ENCODE measurements at places on chromosomes 6 and 20.

DNA sequence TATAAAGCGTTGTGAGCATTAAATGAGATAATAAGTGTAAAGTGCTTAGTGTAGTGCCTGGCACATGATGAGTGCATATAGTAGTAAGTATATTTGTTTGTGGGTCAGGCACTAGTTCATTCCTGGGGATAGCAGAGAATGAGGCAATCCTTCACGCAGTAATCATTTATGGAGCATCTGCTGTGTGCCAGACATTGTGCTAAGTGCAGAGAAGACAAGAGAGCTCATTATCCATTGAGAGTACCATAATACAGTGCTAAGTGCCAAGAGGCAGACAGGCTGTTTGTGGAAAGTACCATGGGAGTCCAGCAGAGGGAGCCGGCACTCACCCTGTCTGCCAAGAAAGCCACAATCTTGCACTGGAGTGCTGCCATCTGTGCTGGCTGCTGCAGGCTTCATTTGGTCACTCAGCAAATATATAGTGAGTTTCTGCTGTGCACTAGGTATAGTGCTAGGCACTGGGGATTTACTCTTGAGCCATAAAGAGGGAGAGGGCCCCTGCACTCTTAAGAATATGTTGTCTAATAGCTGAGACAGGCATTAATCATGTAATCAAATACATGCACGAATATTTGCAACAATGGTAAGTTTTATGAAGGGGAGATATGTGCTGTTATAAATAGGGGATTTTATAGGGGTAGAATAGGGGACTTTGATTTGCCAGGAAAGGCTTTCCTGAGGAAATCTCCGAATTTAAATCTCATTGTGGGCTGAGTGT, 12.9 kb upstream of the MROH8 start:
- peak; percentile 69 for DNase-seq

GRCh38 chr6:159196430-159196975, 27.3 kb downstream of the FNDC1 start:
- DNase-seq: no peak

DNA sequence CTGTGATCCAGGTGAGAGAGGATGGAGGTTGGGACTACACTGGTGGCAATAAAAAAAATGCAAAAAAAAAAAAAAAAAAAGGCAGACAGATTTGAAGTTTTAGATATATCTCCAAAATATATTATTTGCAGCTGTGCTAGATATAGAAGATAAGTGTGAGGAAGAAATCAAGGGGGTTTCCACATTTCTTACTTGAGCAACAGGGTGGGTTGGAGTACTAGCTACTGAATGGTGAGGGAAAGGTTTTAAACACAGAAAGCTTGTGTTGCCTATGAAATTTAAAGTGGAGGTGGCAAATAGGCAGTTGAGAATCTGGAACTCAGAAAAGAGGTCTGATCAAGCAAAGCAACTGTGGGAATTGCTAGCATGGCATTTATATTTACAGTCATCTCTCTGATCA, 59.9 kb upstream of the GNRH2 start:
- DNase-seq: no peak

DNA sequence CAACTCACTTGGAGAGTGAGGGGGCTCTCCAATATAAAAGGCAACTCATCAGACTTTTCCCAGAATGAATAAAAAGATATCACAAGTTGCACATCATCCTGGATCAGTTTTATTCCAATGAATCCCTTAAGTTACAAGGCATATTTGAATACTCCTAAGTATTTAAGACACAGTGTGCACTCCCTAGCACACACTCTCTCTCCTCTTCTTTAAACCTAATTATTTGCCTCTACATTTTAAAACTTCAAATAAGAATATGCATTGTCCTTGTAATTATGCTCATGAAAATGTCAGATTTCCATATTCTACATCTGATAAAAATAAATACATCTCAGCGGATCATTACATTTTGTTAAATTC, 273.6 kb downstream of the ADGB start:
- no peak for DNase-seq

DNA sequence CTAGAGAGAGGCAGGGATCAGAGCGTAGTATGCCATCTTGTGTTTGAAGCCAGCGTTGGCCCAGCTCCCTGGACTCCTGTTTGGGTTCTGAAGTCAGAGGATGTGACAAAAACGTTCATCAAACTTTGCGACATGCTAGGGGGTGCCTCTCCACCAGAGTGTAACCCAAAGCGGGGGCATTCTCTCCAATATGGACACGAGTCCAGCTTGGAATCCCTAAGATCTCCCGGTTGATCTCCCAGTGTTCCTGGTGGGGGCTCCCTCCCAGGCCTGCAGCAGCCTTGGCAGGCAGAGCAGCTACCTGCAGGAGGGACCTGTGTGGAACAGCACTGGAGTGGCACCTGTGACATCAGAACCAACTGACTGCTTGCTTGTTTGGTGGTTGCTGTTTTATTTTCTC, 218.8 kb upstream of the ECI2 start:
- no peak for DNase-seq

DNA sequence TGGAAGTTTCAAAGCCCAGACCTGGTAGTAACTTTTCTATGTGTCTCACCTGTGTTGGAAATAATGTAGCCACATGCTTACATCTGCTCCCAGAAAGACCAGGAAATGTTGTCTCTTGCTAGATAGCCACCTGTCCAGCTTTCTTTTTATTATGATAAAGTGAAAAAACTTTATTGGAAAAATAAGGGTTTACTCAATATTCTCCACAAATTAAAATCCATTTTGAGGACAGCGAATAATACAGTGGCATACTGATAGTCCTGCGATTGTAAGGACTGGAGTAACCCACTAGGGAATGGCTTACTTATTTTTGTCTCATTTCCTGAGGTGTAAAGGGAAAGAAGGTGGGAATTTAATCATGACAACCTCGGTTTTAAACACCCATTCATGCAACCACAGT, 100.1 kb downstream of the HFE start:
- no peak for DNase-seq

DNA sequence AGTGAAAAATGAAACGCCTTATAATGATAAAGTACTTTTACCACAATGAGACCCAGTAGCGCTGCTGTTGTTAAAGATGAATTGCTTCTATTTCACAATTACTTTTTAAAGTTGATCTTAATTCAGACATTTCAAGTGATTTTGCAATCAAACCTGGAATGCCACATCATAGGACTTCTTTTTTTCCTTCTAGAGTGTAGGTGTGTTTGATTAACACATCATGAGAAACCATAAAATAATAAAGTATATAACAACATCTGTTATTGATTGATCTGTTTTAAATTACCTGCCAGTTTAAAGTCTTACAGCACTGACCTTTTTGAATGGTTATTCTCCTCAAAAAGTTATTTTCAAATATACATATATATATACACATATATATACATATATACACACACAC, 38.6 kb downstream of the HEBP2 start:
- no peak for DNase-seq

GRCh38 chr6:155126727-155127439, 131.8 kb downstream of the TIAM2 start:
- DNase-seq: no peak

GRCh38 chr6:142714951-142715785, 229.8 kb downstream of the HIVEP2 start:
- no peak for DNase-seq

GRCh38 chr20:45467861-45468260, 1.7 kb upstream of the WFDC2 start:
- DNase-seq: no peak

All from NCI-H187 (cell line).